ENCODE measurements at places on chromosomes 7 and 10. TPM values are rescaled to one million over a fixed set of nuclear protein-coding genes. Genes with fewer than 3 reads are reported as not detected.

POR gene
- 52.0 TPM for total RNA-seq

CREB3L2 gene
- total RNA-seq, result 24.0 TPM

FXYD4 gene
- total RNA-seq, result 0.37 TPM

PNLIPRP1 gene
- total RNA-seq, result not detected

Data from activated CD8-positive, alpha-beta memory T cell treated with anti-CD3 and anti-CD28 coated beads, Interleukin-2, amount 10 ng/mL, durations not matched to agents 7 days and 5 days (primary cell).